ENCODE measurements at places on chromosomes 7 and 10.

- no peak for DNase-seq
Observed at GRCh38 chr7:27890205-27890849, 150.4 kb downstream of the TAX1BP1 start.

- DNase-seq: no peak
Observed at GRCh38 chr7:33981671-33982424, 76.5 kb downstream of the BMPER start.

DNA sequence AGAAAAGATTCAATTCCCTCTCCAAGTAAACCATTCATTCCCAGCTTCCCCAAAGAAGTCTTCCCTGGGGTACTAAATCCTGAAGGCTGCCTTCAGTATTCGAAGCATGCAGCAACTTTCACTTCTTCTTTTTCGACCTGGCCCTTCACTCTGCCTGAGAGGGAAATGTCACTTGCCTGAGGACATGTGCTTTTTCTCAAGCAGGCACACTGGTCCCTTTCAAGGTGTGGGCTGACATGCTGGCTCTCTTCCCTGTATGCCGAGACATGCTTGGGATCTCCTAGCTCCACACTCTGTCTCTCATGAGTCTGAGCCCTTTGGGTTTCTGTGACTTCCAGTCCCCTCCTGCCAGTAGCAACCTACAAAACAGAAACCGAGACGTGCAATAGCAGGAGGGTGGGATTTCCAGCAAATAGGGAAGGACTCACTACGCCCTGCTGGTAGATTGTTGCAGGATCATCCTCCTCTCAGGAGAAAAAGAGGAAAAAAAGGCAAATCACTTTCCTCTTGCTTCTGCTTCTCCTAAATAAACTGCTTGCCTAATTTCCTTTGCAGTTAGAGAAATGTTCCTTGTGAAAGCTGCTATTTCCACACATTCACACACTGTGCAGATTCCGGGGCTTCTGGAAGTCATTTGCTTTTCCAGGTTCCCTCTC lies 33.5 kb downstream of the FIGNL1 start:
- DNase-seq: no peak

GRCh38 chr7:7207876-7208275 lies 25.5 kb downstream of the C1GALT1 start:
- no peak for DNase-seq

DNA sequence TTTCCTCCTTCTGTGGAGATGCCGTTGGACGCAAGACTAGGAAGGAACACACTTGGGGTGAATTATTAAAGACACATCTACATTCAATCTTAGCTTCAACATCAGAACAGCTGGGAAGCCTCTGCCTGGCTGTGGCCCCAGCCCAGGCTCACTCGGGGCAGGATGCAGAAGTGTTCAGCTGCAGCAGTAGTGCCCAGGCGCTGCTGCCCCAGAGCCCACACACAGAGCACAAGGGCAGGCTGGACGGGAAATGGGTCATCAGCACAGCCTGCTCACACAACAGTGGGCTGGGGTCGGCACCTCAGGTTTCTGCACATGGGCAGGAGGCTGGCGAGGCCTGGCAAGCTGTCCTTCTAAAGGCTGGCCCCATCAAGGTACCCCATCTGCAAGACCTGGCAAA lies 42.5 kb downstream of the NOD1 start:
- no peak for DNase-seq

GRCh38 chr7:151428378-151429236 lies 11.3 kb downstream of the CRYGN start:
- DNase-seq: no peak

DNA sequence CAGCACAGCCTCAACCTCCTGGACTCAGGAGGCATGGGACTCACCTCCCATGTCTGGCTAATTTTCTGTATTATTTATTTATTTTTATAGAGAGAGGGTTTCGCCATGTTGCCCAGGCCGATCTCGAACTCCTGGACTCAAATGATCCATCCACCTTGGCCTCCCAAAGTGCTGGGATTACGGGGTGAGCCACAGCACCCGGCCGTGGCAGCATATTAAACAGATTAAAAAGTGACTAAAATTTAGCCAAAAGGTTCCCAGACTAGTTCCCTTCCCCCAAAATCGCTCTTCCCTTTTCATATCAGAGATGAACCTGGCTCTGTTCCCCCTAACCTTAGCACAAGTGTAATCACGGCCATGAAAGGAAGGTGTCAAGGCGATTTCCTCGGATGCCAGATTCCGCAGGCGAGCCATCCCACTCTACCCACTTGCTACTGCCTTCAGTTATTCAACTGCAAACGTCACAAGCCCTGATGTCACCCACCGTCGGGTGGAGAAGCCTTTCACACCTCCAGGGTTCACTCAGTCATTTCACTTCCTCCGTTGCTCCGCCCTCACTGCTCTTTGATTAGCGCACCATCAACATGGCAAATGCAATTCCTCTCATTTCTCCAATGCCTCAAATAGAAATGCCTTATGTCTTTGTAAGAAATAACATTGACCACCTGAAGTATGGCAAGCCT lies 104.7 kb upstream of the RHEB start:
- DNase-seq: no peak

All from CD4-positive, alpha-beta T cell treated with Interleukin-6 at 100 ng/mL for 8 hours (primary cell).